Left lung (tissue), 14 donors: ENCODE measurements at places on chromosomes 3 and 15. TPM values are rescaled to one million over a fixed set of nuclear protein-coding genes. Genes with fewer than 3 reads are reported as not detected.

Gene WDR76
- total RNA-seq: 13.4 TPM

GRCh38 chr3:121979246-121979645, 42.8 kb downstream of the ILDR1 start:
- no peak overlapping the region for H3K4me3 ChIP-seq
- no peak for DNase-seq
- H3K27ac ChIP-seq: no peak overlapping the region
- no peaks in the 10 kb centered on the region for H3K4me1 ChIP-seq
- H3K36me3 ChIP-seq: no peaks in the 10 kb centered on the region

Gene COL6A6
- total RNA-seq: 8.9 TPM

- no peaks in the 10 kb centered on the region for H3K36me3 ChIP-seq
- H3K4me1 ChIP-seq: peaks cover 7% of the 10 kb centered on the region
- H3K27me3 ChIP-seq: no peaks in the 10 kb centered on the region
- H3K4me3 ChIP-seq: no peak overlapping the region
- no peak for DNase-seq
Observed at GRCh38 chr15:39135989-39136388, 444.9 kb upstream of the THBS1 start.

DNA sequence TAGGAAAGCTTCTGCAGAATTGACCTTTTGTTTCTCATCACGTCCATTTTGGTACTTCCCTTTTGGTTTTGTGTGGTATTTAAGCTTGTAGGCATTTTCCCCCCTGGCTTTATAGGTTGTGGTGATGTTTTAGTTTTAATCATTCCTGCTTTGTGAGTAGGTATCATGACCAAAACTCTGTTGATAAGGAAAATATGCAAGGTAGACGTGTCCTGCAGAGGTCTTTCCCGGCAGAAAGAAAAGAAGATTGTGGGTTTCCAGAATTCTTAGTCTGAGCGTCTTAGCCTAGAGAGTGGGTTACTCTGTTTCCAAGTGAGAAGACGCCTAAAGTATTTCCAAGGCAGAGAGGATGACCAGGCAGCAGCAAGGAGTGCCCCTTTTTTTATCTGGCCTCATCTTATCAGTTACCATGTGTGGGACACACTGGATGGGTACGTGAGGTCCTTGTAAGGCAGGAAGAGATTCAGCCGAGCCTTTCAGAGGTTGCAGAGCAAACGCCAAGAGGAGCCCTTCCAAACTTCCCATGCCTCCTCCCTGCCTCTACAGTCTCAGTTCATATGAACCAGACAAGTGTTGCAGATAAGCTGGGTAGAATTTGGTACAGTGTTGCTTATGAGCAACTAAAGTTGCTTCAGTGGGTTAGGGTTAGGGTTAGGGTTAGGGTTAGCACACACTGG, 58.8 kb downstream of the ARNT2 start:
- H3K4me3 ChIP-seq: no peak overlapping the region
- no peaks in the 10 kb centered on the region for H3K36me3 ChIP-seq
- DNase-seq: no peak
- peaks cover 55% of the 10 kb centered on the region for H3K27me3 ChIP-seq
- peaks cover 6% of the 10 kb centered on the region for H3K4me1 ChIP-seq

DNA sequence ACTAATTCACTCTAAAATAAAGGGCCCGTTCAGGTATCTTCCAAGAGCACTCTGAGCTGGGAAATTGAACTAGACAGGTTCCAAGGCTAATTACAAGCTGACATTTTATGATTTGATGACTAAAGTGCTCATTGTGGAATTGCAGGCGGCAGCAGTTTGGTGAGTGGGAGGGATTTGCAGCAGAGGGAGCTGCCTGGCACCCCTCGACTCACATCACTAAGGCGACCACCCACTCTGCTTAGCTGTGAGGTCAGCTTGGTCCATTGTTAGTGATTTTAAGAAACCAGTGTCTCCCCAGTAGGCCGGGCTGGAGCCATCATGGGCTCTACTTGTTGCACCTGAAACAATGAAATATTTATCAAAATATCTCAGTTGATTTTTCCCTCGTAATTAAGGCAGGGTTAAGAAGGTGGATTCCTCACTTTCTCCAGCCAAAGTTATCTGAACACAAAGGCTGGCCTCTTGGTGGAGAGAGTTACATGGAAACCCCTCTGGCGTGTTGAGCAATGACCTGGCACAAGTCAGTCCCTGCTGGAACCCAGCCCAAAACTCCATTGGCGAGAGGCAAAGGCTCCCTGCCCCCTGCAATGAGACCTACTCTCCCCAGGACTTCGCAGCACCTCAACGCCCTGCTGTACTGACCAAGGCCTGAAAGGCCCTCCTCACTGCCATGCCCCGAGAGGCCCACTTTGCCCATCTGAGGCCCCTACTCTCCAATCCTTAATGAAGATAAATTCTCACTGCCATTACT, 65.0 kb upstream of the ATP2B2 start:
- H3K4me1 ChIP-seq: no peaks in the 10 kb centered on the region
- peak; percentile 57 for DNase-seq
- H3K36me3 ChIP-seq: no peaks in the 10 kb centered on the region
- H3K27ac ChIP-seq: no peak overlapping the region
- no peak overlapping the region for H3K4me3 ChIP-seq

DNA sequence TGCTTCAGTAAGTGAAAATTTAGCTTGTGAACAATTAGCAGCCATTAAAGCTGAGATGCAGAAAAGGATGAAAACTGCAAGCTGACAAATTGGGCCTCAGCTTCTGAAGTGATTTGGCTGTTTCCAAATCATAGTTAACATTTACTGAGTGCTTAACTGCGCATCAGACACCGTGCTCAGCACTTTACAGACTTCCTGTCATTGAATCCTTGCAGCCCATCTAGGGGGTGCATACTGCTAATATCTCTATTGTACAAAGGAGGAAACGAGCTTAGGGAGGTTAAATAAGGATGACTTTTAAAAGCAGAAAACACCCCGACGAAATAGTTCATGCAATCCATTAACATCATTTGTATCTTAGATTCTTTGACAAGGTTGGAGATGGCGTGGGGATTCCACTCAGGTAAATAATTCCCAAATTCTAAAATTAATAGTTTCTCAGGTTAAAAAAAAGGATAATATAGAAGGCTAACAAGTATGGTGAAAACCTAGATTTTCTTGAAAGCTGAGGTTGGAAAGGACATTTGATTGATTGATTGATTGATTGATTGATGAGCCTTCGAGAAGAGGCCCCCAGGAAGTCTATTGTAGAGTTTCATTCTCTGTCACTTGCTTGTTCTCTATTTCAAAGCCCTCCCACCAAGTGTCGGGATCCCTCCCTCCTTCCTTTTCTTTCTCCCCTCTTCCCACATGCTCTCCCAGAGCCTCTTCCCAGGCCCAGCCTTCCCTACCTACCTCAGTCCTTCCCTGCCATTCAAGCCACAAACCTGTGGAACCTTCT, 23.5 kb upstream of the EPHB3 start:
- no peak overlapping the region for H3K27ac ChIP-seq
- H3K4me3 ChIP-seq: no peak overlapping the region
- no peaks in the 10 kb centered on the region for H3K36me3 ChIP-seq
- DNase-seq: no peak
- H3K27me3 ChIP-seq: no peaks in the 10 kb centered on the region

- H3K4me1 ChIP-seq: peaks cover 74% of the 10 kb centered on the region
- H3K36me3 ChIP-seq: no peaks in the 10 kb centered on the region
- H3K4me3 ChIP-seq: no peak overlapping the region
- peak; percentile 90 for DNase-seq
Observed at GRCh38 chr3:129226374-129226773, 23.0 kb upstream of the COPG1 start.

Gene AGTR1
- 7.2 TPM for total RNA-seq

DNA sequence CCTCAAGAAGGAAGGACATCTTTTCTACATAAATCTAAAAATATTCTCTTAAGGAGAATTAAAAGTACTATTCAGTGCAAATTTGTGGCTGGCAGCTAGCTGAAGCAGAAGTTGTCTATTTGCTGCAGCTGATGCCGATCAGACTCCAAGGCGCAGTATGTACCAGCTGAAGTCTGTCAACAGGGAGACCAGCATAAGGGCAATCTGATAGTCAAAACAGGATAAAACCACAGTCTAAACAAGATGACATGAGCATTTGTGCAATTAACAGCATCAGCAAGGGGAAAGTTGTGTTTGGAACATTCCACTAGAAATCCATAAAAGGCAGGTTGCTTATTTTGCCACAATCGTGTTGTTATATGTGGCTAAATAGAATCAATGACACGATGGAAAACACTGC, 198.2 kb upstream of the ROBO2 start:
- no peak for DNase-seq
- H3K4me1 ChIP-seq: no peaks in the 10 kb centered on the region
- H3K27me3 ChIP-seq: no peaks in the 10 kb centered on the region
- no peaks in the 10 kb centered on the region for H3K36me3 ChIP-seq
- H3K27ac ChIP-seq: no peak overlapping the region

GRCh38 chr3:168485936-168486335, 390.2 kb upstream of the GOLIM4 start:
- H3K27me3 ChIP-seq: no peaks in the 10 kb centered on the region
- H3K4me1 ChIP-seq: no peaks in the 10 kb centered on the region
- no peak overlapping the region for H3K4me3 ChIP-seq
- DNase-seq: no peak
- no peak overlapping the region for H3K27ac ChIP-seq
- no peaks in the 10 kb centered on the region for H3K36me3 ChIP-seq

Gene CAPN3
- 27.3 TPM for total RNA-seq

Gene TMC3
- total RNA-seq: not detected

Gene STX19
- total RNA-seq: 2.4 TPM

GRCh38 chr3:141875374-141875892, 1.0 kb upstream of the ATP1B3 start:
- H3K4me1 ChIP-seq: peaks cover 8% of the 10 kb centered on the region
- peak overlapping the region; percentile 99 for H3K27ac ChIP-seq
- DNase-seq: peak; percentile 95
- H3K27me3 ChIP-seq: no peaks in the 10 kb centered on the region
- peak overlapping the region; percentile 84 for H3K4me3 ChIP-seq

GRCh38 chr3:59234884-59235633, 185.2 kb upstream of the CFAP20DC start:
- DNase-seq: no peak
- no peak overlapping the region for H3K27ac ChIP-seq
- H3K4me3 ChIP-seq: no peak overlapping the region
- no peaks in the 10 kb centered on the region for H3K36me3 ChIP-seq
- no peaks in the 10 kb centered on the region for H3K4me1 ChIP-seq
- no peaks in the 10 kb centered on the region for H3K27me3 ChIP-seq

DNA sequence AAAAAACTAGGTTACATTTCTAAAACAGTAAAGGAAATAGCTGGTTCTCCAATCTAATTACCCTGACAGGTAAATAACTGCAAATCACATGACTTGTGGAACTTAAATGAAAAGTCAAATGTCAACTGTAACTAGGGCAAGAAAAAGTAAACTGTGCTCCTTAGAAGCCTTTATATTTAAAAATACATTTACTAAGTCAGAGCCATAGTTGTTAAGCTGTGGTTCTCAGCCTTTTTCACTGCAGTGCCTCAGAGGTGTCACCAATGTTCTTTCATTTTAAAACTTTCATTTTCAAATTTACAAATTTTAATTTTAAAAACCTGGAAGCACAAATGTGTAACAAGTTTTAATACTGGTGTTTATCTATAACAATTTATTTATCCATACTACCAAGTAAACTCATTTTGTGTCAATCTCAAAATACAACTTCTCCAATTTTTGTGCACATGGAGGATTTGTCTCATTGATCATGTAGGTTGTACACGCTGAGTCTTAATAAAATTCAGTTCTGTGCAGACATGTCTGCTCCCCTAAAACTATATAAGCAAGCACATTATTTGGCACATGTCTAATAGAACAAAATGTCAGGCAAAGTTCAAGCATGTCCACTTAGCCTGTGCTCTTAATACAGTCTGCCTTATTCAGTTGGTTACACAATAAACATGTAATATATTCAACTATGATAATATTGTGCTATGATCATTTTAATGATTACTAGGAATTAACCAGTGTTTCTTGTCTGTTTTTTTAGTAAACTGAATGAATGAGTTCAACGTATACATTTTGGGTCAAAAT, 70.4 kb downstream of the DLG1 start:
- H3K27me3 ChIP-seq: no peaks in the 10 kb centered on the region
- H3K4me3 ChIP-seq: no peak overlapping the region
- DNase-seq: no peak

Gene TMEM115
- total RNA-seq: 39.1 TPM

DNA sequence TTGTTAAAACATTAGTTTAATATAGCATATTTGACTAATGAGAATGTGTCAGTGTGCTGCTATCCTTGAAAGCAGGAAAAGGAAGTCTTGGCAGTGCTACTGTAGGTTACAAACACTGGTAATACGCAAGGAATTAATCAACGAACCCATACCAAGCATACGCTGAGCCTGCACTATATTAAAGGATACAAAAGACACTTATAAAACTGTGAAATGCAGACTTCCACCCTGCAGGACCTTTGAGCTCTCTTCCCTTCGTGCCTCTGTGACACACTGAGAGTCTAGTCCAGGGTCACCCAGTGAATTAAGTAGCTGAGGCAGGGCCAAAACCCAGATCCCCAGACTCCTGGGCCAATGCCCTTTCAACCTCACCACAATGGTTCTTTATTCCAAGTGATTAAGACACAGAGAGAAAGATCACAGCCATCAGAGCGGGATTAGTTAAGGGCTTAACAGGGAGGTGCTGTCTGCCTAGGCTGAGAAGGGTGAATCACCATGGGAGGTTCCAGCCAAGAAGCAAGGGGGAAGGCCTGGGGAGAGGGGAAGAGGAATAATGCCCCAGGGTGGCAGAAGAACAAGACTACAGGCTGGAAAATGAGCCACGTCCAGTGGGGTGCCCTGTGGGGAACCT, 6.8 kb downstream of the ANXA2 start:
- no peaks in the 10 kb centered on the region for H3K27me3 ChIP-seq
- DNase-seq: no peak
- peaks cover 22% of the 10 kb centered on the region for H3K36me3 ChIP-seq
- H3K4me1 ChIP-seq: peaks cover 71% of the 10 kb centered on the region
- peak overlapping the region; percentile 93 for H3K27ac ChIP-seq

DNA sequence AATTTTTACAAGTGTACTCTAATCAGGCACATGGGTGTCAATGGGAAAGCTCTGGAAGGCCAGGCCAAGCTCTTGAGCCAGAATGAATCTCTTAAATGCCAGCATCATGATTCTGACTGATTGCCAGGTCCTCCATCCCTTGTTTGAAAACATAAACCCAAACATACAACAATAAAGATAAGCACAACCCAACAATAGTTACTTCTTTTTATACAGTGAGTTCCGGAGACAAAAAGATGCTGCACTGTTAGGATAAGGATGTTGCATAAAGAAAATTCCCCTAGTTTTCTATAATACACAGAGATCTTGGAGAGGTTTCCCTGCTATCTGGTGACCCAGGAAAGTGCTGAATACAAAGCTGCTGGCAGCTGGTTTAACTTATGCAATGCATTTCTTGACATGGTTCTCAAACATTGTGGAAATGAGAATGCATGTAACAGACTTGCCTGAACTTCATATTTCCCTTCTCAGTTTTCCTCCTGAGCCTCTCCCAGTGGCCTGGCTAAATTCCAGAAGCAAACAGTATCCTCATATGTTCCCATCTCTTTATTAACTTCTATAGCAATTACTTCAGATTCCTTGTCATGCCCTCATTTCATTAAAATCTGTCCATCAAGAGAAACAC, 180.1 kb upstream of the PRICKLE2 start:
- H3K4me1 ChIP-seq: peaks cover 9% of the 10 kb centered on the region
- peak overlapping the region; percentile 23 for H3K27ac ChIP-seq
- H3K36me3 ChIP-seq: no peaks in the 10 kb centered on the region
- H3K27me3 ChIP-seq: no peaks in the 10 kb centered on the region
- no peak for DNase-seq
